ENCODE measurements at places on chromosomes 16 and 17.

GRCh38 chr17:49616086-49616485 is 40.4 kb downstream of the NXPH3 start:
- DNase-seq, result peak; percentile 18

- no peak for DNase-seq
Measured at GRCh38 chr16:21994856-21995465, 6.0 kb downstream of the PDZD9 start.

DNA sequence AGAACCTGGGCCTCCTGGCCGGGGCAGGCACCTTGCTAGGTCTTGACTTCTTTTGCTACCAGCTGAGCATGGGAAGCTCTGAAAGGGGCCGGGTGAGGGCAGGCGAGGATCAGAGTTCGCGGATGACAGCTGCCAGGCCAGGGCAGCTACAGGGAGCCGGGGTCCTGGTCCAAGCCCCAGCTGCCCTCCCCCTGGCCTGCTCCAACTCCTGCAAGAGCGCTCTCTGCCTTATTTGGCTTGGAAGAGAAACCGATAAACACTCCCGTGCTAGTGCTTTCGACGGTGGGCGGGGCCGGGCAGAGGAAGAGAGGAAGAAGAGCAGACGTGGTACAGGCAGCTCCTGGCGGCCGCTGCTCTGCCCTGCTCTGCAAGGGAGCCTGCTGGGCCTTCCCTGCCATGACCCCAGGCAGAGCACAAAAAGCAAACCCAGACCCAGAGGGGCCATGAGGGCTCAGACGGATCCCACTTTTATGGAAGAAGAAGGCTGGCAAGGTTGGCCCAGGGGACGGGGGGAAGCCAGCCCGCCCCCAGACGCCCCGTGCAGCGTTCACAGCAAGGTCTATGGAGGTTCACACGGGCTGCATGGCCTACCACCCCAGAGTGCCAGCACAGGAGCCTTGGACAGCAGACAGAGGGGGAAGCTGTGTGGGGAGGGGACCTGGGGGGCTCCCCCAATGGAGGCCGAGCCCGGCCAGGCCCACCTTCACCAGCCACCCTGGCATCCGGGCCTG is 25.6 kb downstream of the PIEZO1 start:
- no peak for DNase-seq

- no peak for DNase-seq
Measured at GRCh38 chr17:16517477-16517876, 25.5 kb upstream of the LRRC75A start.

- DNase-seq, result no peak
Measured at GRCh38 chr17:21212826-21213637, 929 bp downstream of the TMEM11 start.

DNA sequence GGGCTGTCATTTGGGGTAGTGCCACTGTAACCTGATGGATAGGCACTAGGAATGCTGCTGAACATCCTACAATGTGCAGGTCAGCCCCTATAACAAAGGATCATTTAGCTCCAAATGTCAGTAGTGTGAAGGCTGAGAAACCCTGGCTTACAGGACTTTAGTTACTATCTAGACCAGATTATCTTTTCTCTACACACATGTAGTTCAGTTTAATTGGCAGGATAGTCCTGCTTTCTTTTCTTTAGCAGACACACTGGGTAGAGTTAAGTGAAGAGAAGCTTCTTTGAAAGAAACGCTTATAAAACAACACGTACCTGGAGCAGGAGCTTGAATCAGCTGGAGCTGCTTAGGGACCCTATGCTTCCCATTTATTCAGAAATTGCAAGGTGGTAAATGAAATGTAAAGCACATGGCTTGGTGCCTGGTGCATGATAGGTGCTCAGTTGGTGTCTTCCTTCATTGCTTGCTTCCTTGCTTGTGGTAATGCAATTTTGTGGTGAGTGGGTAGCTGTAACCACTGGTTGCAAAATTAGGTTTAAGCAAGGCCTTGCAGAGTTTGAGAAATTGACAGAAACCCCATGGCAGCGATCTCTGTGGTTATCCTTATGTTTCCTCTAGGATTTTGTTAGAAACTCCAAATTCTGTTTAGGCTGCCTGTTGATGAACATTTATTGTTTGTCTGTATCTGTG is 9.4 kb downstream of the METTL9 start:
- no peak for DNase-seq

DNA sequence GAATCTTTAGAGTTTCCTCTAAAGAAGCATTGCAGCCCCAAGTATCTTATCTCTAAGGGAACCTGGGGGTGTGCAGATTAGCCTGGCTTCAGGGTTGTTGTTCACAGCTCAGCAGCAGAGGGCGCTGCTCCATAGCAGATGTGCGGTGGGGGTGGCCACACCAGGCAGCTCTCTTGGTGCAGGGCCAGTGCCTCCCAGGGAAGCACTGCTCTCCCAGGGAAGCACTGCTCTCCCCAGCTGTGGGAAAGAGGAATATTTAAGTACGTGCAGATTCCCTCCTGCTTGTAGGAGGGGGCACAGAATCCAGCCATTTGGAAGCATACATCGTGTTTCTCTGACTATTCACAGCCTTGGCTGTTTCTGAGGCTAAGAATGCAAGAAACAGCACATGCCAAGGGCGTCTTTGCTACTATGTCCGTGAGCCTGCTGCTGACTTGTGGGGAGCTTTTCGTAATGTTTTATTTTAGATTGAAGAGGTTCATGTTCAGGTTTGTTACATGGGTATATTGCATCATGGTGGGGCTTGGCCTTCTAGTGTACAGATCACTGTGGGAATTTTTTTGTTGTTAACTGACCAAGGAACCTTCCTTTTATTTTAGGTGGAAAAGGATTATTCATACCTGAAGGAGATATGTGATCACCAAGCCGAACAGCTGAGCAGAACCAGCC is 217.8 kb downstream of the SPECC1 start:
- DNase-seq, result peak; percentile 91

- DNase-seq, result no peak
Measured at GRCh38 chr17:49821916-49822315, 26.0 kb downstream of the TAC4 start.

- DNase-seq, result peak; percentile 76
Measured at GRCh38 chr17:10614536-10615155, 42.5 kb downstream of the MYH3 start.

GRCh38 chr16:13178318-13178717 is 276.9 kb downstream of the SHISA9 start:
- no peak for DNase-seq

- no peak for DNase-seq
Measured at GRCh38 chr16:28107232-28107631, 43.7 kb upstream of the GSG1L start.

- no peak for DNase-seq
Measured at GRCh38 chr17:63426917-63427308, 19.2 kb downstream of the CYB561 start.
